Putamen (tissue), 1 donor: ENCODE measurements at places on chromosomes 4 and X.
A peak's percentile ranks its signal among the peaks of the same experiment; 100 is the strongest.

- no peak for DNase-seq
Observed at GRCh38 chr4:33052241-33052640, 2332.1 kb downstream of the PCDH7 start.

DNA sequence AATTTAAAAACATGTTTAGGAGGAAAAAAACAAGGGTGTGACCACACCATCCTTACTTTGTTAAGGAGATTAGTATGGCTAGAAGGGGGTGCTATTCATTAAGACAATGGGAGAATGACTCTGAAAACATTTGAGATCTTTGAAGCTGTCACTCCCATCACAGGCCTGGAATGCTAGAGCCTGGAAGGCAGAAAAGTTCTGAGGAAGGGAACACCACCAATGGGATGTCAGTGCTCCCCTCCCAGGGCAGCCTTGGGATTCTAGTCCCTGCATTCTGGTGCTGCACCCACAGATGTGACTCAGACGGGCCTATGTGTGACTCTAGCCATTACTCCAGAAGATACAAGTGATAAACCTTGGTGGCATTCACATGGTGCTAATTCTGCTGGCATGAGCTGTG lies 162.2 kb upstream of the ANXA10 start:
- no peak for DNase-seq

DNA sequence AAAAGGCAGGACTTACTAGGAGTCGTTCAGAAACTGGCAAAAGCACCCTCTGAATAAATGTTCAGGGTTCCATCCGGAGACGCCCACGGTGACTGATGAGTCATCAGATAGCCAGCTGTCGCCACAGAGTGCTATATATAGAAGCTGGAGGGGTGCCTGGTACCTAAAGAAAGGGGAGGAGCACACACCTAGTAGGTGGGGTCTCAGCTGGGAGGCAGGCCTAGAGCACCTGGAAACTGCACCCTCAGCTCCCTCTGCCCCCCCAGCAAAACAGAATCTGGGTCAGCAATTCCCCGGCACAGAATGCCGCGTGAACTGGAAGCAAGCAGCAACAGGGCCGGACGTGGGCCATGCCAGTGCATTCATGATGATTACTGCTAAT lies 242.0 kb downstream of the BCOR start:
- no peak for DNase-seq

- DNase-seq = no peak
Observed at GRCh38 chrX:110044346-110045249, 41.7 kb downstream of the TMEM164 start.

DNA sequence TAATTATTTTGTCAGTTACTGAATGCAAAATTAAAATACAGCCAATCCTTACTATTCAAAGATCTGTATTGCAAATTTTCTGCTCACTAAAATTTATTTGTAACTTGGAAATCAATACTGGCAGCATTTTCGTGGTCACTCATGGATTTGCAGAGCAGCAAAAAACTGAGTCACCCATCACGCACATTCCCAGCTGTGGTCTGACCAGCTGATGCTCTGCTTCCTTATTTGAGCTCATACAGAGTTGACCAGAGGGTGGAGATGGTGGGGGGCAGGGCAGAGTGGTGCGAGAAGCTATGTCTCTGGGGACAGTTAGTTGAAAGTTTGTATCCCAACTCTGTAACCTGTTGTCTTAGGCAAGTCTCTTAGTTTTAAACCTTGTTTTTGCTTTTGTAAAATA lies 214.8 kb downstream of the SPCS3 start:
- no peak for DNase-seq

DNA sequence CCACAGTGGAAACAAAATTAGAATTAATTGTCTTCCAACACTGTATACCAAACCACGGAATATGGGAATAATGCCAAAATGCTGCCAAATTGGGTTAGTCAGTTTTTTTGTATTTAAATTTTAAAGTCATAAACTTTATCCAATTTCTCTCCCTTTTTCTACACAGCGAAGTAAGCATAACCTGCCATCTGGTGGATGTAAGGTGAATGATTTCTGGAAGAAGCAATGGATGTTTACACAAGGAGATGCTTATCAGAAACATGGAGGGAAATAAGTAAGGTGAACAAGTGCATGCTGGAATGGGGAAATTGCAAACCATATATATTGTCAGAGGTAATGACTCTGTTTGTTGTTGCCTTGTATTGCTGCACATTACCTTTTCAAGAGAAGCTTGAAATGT lies 691.9 kb downstream of the TECRL start:
- DNase-seq = no peak

GRCh38 chr4:115113506-115114106 lies at the start of gene NDST4:
Gene NDST4 (minus strand): TSS chr4:115113620. CDS start chr4:115077036, 36,584 bp downstream.
- DNase-seq = peak; percentile 21

DNA sequence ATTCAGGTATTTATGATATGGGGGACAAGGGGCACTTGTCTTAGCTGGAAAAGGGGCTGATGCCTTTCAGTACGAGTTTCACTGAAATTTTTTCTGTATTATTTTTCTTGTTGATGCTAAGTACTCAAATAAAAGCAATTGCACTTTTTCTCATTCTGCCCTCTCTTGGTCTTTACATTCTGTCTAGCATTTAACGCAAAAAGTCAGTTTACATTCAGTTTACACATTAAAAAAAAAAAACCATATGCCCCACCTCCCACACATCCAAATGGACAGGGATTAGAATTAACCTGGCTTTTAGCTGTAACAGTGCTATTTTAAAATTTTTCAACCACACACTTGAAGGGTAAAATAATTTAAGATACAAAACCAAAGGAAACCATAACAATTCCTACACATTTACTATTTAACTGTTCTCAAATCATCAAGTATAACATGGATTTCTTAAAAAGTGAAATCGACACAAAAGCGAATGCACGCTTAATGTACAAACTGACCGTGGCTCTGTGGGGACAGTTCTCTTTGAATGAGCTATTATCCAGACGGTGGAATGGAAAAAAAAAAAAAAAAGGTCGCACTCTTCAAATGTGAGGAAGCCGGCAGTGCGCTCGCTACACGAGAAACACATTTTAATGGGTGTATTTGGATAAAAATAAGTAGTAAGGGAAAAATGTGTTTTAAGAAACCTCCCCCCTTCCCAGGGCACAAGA lies 1.4 kb downstream of the AMMECR1 start:
- no peak for DNase-seq

GRCh38 chr4:186058980-186059316 lies 10.0 kb upstream of the TLR3 start:
- no peak for DNase-seq

DNA sequence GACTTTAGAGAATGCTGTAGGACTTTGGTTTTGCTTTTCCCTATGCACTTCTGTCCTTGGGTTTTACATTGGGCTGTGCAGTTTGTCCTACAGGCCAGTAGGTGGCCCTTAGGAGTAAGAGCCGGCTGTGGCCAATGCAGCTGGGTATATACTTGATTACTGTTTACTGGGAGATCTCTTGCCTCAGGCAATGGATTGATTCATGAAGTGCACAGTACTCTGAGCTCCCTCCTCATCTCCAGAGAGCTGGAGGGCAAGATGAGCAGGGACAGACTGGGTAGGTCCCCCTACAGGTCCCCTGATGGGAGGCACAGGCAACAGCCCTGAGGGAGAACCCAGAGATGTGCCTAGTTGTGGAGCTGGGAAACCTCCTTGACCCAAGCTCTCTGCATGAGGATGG lies 103.8 kb upstream of the QRFPR start:
- no peak for DNase-seq

- no peak for DNase-seq
Observed at GRCh38 chr4:110680265-110680664, 57.4 kb upstream of the PITX2 start.

DNA sequence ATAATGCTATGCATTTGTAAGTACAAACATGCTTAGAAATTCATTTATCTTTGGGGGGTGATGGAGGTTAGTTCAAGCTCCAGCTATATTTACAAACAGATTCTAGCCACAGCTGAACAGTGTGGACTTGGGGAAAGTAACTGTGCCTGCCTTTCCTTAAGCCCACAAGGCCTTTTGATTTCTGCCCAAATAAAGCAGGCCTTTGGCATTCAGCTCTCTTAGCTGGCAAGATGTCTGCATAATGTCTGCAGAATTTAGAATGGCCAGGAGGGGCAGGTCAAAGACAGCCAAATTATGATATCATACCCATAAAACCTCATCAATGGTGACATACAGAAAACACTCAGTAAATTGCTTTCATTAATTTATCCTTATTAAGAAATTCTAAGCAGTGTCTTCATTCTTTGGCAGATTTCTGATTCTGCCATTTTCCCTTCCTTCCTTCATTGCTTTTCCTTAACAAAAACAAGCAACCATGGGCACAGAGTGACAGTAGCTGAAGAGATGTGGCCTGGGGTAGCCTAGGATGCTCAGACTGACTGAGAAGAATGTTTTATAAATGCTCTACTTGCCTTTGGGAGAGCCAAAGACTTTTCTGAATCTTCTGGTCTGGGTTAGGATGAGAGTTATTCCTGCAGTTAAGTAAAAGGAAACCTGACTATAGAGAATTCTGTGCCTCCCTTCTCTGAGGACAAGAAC lies 538.7 kb upstream of the NR3C2 start:
- DNase-seq = peak; percentile 36

DNA sequence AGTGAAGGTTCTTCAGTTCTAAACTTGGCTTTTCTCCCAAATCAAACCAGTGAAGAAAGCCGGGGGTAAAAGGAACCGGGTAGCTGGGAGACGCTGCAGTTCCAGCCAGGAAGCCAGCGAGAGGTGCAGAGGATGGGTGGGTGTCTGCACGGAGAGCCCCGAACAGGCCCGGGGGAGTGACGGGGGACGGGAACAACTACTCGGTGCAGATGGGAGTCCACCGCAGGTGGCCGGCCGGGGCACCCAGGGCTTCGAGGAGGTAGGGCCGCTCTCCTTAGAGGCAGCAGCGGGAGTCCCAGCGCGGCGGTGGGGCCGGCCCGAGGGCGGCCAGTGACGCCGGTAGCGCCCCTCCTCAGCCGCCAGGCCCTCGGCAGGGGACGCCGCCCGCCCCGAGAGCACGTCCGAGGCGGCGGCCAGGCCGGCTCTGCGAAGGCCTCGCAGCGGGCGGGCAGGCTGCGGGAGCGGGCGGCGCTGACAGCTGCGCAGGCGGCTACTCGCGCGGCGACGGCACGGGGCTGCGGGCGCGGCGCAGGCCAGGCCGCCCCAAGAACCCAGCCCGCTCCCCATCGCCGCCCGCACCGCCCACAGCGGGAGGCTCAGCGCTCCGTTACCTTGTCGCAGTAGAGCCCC lies 449 bp downstream of the FBXL5 start:
- peak; percentile 68 for DNase-seq

GRCh38 chrX:117002981-117003380 lies 540.2 kb upstream of the CT83 start:
- DNase-seq = no peak

GRCh38 chr4:36051634-36052033 lies 192.7 kb downstream of the ARAP2 start:
- no peak for DNase-seq

GRCh38 chrX:9062641-9063040 lies 28.7 kb upstream of the FAM9B start:
- DNase-seq = no peak

DNA sequence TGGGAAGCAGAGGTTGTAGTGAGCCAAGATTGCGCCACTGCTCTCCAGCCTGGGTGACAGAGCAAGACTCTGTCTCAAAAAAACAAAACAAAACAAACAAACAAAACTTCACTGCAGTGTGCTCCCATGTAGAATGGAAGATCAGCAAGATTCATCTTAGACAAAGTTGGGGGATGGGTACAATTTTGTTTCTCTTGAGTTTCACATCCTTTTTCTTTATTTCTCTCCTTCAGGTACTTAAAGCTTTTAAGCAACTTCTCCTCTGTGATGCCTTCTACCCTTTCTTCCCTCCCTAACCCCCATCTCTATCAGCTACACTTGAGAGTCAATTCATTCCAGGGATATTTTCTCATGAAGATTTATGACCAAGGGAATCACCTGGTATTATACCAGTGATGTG lies 15.5 kb upstream of the RBBP7 start:
- DNase-seq = no peak

GRCh38 chr4:72935462-72935861 lies 134.1 kb downstream of the COX18 start:
- DNase-seq = no peak

- DNase-seq = no peak
Observed at GRCh38 chr4:145520172-145520571, 38.5 kb downstream of the SMAD1 start.

GRCh38 chr4:44287505-44287904 lies 161.1 kb downstream of the KCTD8 start:
- no peak for DNase-seq

DNA sequence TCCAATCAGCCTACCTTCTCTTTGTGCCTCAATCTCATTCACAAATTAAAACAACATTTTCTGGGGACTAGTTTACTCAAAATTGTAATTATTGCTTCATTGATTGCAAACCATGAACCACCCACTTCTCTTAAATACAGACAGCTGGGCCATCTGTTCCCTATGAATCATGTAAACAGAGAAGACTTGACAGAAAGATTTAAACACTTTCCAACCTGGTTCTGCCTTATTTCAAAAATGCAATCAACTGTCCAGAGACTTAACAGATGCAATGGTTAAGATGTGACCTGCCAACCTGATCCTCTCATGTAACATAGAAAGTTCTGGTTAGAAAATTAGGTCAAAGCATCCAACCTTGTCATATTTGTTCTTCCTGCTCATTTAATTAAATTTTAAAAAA lies 20.8 kb upstream of the SERTM2 start:
- DNase-seq = no peak

DNA sequence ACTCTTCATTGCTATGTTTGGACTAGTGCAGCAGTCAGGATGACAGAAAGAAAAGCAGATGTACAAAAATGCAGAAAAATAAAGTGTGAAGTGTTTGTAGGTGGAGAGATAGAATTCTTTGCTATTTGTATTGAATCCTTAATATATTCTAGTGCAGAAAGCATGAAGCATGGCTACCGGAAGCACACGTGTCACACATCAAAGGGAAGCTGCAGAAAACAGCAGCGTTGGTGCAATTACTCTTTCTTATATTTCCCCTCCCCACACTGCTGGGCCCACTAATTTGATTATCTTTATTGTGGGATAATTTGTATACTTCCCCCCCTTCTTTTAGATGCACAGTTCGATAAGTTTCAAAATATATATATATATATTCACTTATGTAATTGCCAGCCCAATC lies 35.9 kb upstream of the TAPT1 start:
- DNase-seq = no peak

DNA sequence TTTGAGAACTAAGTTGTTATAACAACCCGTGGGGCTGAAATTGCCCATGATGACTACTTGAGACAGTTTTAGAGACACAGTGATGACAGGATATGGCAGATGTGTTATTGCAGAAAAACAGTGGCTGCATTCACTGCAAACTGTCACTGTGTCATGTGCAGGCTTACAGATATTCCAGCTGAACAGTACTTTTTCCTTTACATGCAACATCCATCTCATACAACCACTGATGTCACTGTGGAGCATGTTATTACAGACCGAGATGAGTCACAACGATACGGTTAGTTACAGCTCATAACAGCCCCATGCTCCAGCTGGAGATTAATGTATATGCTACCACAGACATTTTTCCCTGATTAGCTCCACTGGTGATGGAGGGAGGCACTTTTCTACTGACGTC lies 207.4 kb downstream of the TMA16 start:
- DNase-seq = peak; percentile 19

- no peak for DNase-seq
Observed at GRCh38 chr4:2570551-2571222, 34.2 kb downstream of the FAM193A start.
